ENCODE measurements at places on chromosomes 6 and 20.

- DNase-seq: no peak
Measured at GRCh38 chr6:96304997-96305396, 216.6 kb upstream of the UFL1 start.

GRCh38 chr6:41917528-41917927, 3.4 kb downstream of the MED20 start:
- DNase-seq: no peak

- no peak for DNase-seq
Measured at GRCh38 chr6:142822842-142823241, 122.1 kb downstream of the HIVEP2 start.

GRCh38 chr20:7226156-7226555, 458.7 kb downstream of the BMP2 start:
- no peak for DNase-seq

DNA sequence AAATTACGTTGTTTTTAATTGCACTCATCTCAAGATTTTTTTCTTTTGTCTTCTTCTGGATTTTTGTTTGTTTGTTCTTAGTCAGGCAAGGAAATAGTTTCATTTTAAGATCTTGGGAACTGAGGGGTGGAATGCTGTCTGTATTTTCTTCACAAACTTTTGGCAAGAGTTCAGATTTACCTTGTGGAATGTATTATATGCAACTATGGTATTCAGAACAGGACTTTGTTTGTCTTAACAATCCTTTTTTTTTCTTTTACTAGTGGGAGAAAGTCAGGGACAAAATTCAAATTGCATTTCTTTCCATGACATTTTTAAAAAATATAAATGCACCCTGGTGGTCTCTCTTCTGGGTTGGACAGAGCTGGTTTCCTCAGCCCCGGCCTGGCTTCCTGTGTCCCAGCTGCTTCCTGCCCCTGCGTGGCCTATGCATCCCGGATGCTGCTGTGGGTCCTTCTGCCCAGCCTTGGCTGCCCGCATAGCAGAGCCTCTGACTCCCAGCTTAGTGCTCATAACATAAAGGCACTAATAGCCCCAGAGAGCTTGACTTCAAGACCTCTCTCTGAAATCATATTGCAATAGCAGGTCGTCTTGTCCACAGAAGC, 520.7 kb downstream of the QKI start:
- DNase-seq: no peak

GRCh38 chr20:39878809-39879208, 810.2 kb downstream of the MAFB start:
- DNase-seq: no peak

DNA sequence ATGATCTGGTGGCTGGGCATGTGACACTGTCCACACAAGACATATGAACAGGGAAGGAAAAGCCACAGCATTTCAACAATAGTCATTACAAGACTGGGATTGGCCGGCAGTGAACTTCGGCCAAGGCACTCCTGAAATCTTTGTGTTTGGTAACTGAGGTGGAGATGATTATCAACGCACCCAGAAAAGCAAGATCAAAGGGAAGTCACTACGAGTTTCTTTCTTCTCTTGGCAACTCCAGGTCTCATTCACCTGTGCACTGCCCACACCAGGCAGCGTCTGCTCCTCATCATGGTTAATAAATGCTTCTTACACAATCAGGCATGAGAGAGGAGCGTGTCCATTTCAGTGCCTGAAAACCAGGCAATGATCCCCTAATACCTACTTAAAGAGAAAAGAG, 20.5 kb upstream of the FOXC1 start:
- no peak for DNase-seq

DNA sequence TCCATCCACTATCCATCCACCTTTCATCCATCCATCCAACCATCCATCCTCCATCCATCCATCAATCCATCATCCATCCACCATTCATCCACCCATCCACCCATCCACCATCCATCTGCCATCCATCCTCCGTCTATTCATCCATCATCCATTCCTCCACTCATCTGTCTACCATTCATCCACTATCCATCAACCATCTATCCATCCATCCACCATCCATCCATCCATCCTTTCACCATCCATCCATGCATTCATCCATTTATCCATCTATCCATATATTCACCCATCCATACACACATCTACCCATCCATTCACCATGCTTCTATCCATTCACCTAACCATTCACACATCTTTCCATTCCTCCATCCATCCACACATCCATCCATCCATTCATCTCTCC, 207.0 kb upstream of the CDH4 start:
- no peak for DNase-seq

DNA sequence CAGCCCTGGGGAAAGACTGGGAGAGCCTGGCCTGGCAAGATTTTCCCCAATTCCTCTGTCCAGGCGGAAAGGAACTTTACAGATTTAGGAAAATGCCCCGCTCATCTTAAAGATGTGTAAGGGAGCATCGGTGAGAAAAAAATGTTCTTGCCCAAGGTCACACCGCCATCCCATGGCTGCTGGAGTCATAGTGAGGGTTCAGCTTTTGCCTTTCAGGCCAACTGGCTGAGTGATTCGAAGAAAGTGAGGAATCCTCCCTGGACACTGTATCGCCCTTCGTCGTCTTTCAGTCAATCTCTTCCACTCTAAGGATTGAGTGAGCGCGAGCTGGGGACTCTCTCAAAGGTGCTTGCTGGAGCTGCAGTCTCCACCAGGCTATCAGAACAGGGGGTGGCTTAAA, 1.4 kb downstream of the WFDC2 start:
- no peak for DNase-seq

DNA sequence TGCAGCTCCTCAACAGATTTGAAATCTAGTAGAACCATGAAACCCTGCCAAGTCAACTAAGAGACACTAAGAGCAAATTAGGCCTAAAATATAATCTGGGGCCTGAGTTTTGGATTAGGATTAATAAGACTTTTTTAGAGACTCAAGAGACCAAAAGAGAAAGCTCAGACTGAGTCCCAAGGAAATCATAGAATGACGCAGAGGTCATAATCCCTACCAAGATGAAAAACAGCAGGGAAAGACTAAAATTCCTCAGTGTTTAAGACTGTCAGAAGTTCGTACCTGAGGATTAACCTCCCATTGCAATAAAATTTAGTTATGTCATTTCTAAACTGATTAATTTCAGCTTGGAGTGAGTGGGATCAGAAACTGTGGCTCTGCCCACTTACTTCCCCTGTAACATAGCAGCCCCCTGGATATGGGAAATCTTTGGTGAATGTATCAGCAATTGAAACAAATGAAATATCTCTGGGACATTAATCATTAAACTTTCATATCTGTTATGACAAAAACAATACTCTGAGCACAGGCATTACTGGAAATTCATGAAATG, 200.3 kb downstream of the EDN1 start:
- DNase-seq: no peak

DNA sequence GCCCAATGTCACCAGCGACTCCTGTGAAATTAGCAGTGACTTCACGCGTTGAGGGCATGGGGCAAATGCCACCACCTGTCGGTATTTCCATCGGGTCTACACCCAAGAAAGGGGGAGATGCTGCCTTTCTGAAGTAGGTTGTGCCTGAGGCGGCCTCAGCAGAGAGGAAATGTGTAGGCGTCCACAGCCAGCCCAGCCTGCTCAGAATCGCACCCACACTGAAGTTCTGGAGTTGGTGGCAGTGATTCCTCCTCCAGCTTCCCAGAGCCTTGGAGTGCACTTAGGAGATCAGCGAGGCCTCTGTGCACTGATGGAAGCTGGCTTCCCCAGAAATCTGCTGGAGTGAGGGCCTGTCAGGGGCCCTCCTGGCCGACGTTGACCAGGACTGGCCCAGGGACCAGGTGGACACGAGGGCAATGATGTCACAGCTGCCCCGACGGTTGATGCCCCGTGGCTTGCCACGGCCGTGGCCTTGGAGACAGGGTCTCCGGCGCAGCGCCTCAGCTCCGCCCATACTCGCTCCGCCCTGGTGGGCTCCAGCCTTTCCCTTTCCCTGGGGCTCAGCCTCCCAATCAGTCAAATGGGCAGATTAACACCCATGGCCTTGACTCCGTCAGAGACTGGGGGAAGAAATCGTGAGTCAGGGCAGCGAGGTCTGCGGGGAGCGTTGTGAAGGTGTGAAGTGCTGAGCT, 484.8 kb downstream of the PREX1 start:
- DNase-seq: no peak

DNA sequence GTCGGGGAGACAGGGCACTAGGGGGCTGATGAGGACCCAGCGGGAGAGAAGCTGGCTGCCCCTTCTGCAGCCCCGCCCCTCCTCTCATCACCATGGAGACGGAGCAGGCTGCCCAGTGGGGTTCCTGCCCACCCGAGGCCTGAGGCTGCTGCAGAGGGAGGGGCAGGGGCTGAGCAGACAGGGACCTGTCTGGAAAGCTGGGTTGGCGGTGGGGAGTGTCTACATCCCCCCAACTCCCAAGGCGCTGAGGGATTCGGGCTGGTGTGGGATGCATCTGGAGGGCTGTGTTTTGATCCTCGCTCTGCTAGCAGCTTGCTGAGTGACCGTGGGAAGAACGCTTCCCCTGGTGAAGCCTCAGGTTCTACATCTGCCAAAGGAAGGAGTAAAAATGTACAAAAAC, 1.2 kb upstream of the BPI start:
- DNase-seq: no peak

- DNase-seq: no peak
Measured at GRCh38 chr6:154057098-154057497, 18.1 kb downstream of the OPRM1 start.

GRCh38 chr6:133921249-133921859, 31.7 kb upstream of the TBPL1 start:
- DNase-seq: peak; percentile 69

- DNase-seq: no peak
Measured at GRCh38 chr6:136181861-136182260, 68.2 kb downstream of the MTFR2 start.

DNA sequence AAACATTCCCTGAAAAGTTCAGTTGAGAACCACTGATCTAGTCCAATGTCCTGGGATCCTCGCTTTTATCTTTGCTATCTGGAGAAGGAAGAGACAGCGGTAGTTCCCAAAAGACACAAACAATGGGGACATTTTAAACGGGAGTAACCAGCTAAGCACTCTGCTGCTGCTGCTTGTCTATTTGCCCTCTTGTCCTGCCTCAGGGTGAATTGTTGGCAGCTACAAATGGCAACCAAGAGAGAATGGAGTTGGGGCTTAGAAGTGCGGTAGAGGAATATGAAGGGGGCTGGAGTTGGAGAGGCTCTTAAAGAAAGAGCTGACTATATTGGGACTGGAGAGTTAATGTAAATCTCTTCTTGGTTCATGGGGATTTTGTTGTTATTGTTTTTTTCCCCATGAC, 6.5 kb upstream of the ZSWIM1 start:
- no peak for DNase-seq

DNA sequence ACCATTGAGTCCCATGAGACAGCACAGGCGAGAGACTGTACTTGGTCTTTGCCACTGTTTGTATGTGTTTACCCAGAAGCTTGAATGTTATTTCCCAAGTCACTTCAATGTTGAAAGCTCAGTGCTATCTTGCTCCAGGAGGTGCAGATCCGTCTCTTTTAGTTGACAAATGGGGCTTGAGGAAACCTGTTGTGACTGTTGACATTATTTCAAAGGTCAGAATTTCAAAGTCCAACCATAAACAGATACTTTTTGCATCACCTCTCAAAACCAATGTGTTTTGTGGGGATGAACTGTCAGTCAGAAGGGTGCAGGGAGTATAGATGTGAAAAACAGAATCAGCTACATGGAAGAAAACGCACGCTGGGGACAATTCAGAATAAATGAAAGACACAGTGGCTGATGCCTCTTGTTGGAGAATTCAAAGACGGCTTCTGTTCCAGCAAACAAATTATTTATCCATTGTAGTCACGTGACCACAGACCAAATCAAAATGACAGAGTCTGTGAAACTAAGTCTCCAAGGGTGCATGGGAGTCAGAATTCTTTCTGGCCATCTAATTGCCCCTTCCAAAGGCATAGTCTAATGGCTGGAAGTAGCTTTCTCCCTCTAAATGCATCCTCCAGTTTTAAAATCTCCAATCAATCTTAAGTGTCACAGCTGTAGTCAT, 83.7 kb downstream of the MYLK4 start:
- no peak for DNase-seq

GRCh38 chr6:157848693-157849092, 25.6 kb downstream of the SNX9 start:
- DNase-seq: no peak

DNA sequence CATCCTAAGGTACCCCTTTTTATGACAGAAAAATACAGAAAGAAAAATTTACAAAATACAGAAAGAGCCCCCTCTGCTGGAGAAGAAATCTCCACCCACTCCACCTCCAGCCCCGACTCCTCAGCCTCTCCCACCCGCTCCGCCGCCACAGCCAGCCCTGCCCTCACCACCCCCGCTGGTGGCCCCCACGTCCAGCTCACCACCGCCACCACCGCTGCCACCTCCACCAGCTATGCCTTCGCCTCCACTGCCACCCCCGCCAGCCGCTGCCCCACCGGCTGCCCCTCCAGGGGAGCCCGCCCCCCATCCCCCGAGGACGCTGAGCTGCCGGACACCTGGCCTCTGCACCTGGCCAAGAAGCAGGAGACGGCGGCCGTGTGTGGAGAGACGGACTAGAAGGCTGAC, 17.7 kb downstream of the WFDC2 start:
- DNase-seq: no peak

GRCh38 chr6:164039954-164040375, 625.4 kb downstream of the QKI start:
- peak; percentile 17 for DNase-seq

GRCh38 chr6:84791233-84791632, 26.8 kb upstream of the TBX18 start:
- no peak for DNase-seq

GRCh38 chr20:16490696-16491095, 82.6 kb downstream of the KIF16B start:
- DNase-seq: no peak

GRCh38 chr6:72619883-72620696, 1.8 kb upstream of the KCNQ5 start:
- DNase-seq: peak; percentile 34

GRCh38 chr6:150184850-150185731, 42.2 kb downstream of the PPP1R14C start:
- no peak for DNase-seq

DNA sequence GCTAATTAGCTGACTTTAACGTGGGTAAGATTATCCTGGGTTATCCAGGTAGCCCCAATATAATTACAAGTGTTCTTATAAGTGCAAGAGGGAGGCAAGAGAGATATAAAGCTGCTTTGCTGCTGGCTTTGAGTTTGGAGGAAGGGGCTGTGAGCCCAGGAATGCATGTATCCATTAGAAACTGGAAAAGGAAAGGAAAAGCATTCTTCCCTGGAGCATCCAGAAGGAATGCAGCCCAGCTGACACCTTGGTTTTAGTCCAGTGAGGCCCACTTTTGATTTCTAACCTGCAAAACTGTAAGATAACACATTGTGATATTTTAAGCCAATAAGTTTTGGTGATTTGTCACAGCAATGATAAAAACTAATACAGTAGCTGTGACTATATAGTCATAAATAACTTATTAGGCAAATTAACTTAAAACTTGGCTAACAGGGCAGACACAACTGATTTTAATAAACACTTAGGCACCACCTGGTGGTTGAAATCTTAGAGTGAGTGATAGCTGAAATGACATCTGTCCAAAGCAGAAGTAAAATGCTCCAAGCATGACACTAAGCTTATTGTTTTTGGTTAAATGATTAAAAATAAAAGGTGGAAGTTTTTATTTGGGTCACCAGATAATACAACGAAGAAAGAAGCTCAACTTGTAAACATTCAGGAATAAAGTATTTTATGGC, 35.6 kb downstream of the ADGRF4 start:
- DNase-seq: no peak

- DNase-seq: no peak
Measured at GRCh38 chr6:112911959-112912358, 564.8 kb downstream of the RFPL4B start.

- no peak for DNase-seq
Measured at GRCh38 chr6:44508646-44509045, 121.1 kb downstream of the CDC5L start.
